ENCODE measurements at places on chromosomes 2 and 18. TPM values are rescaled to one million over a fixed set of nuclear protein-coding genes. Genes with fewer than 3 reads are reported as not detected.

The ZBTB7C gene
- total RNA-seq = not detected

The MITD1 gene
- 36.1 TPM for total RNA-seq

The TMEM163 gene
- total RNA-seq = 0.93 TPM

The TGFA gene
- 1.6 TPM for total RNA-seq

The PID1 gene
- not detected for total RNA-seq

The IL36A gene
- not detected for total RNA-seq

The KANSL1L gene
- total RNA-seq = 7.5 TPM

The RNU2-63P gene
- total RNA-seq = 39.8 TPM

The ACTG2 gene
- not detected for total RNA-seq

DNA sequence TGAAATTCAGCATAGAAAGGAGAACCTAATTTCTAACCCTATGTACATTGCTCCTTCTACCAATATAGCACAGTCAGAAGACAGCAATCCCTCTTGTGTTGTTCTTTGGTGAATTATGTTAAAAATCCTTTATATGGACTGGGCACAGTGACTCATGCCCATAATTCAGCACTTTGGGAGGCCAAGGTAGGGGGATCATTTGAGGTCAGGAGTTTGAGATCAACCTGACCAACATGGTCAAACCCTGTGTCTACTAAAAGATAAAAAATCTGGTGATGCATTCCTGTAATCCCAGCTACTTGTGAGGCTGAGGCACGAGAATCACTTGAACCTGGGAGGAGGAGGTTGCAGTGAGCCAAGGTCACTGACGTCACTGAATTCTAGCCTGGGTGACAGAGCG is 195.6 kb downstream of the TMX3 start:
- DNase-seq = no peak

DNA sequence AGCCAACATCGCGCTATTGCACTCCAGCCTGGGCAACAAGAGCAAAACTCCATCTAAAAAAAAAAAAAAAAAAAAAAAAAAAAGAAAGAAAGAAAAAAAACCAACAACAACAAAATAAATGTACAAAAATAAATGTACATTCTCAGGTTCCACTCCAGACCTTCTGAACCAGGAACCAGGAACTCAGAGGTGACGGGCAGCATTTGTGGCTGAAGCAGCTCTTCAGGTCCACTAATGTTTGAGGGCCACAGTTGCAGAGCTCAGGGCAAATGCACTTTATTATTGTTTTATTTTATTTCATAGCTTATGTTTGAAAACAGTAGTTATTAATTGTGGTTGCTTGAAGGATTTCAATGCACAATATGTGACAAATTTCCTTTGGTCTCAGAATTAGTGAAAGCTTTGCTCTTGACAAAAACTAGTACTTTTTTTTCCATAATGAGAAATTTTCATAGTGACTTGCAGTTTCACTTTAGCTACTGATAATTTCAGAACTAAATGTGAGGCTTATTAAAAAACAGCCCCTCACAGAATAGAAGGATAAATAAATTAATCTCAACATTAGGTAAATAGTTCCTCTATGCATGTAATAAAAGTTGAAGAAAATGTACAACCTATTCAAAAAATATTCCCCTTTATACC is 378.4 kb upstream of the SPHKAP start:
- no peak for DNase-seq

GRCh38 chr2:233821709-233822100 is 32.6 kb downstream of the HJURP start:
- peak; percentile 44 for DNase-seq

- DNase-seq = no peak
Measured at GRCh38 chr2:217382794-217383193, 522.9 kb upstream of the TNP1 start.

- peak; percentile 70 for DNase-seq
Measured at GRCh38 chr18:79371561-79372121, 24.1 kb upstream of the NFATC1 start.

GRCh38 chr2:181371782-181372645 is 85.2 kb upstream of the ITGA4 start:
- DNase-seq = no peak

DNA sequence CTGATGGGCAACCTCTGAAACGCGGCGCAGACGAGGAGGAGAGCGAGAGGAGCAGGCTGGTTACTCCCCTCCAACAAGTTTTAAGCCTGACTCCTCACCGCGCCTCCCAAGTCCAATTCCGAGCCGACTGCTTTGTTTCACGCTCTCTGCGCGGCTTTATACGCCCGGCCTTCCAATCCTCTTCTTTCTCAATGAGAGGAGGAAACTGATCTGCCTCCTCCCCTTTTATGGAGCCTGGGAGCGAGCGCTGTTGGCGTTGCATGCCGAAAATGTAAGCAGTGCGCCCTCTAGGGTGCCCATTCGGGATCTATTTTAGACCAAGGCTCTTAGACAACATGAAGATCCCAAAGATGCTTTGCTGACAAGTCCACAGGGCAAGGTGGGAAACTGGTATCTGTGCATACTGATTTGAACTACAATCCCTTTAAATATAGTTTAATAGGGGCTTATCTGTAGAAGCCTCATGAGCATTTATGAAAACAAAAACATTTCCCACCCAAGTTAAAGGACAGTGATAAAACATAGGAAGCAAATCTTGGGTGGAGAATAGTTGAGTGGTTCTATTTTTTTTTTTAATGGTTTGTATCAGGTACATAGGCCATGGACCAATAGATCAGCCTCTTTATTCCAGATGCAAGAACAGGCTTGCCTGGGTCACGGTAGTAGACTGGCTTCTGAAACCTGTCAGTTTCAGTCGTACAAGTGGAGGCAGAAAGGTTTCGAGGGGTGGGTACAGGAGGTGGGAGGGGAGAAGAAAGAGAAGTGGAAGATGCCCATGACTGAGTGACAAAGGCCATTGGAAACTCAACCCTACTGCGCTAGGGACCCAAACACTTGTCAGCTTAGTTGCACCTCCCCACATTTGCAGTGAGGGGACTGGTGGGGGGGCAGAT is at the start of gene RND3:
Gene RND3 (minus strand): TSS at position 131 of the 893 bp plus-strand sequence. CDS start 250 bp downstream, outside the sequence.
- DNase-seq = no peak

DNA sequence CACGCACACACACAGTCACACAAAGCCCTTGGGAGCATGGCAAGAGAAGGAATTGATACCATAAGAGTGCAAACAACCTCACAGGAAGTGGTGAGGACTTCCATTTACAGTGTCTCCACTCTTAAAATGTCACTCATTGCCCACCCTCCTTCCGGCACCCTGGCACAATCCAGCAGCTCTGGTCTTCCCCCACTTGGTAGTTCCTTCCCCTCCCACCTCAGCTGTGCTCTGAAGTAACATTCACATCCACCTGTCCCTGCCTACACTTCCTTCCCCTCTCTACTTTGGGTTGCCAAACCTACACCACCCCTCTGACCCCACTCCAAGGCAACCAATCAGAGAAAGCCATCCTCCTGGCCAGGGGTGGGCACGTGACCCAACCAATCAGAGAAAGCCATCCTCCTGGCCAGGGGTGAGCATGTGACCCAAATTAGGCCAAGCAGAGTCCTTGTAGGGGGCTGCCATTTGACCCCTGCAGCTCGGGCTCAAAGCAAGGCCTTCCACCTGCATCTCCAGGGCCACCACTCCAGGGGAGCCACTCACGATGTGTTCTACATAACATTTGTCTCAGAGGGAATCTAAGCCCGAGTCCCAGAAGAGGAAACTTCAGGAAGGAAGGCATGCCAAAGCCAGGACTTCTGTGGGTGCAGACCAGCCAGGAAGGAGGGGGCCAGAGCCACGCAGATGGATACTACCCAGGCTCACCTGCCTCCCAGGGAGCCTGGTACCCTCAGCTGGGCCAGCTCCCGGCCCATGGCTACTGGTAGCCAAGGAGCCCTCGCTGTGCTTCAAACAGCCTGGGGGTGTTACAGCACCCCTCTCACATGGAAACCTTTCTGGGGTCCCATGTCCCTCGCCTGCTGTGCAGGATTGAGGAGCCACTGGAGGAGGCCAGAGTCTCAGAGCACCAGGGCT is 21.2 kb downstream of the CYP26B1 start:
- DNase-seq = no peak

DNA sequence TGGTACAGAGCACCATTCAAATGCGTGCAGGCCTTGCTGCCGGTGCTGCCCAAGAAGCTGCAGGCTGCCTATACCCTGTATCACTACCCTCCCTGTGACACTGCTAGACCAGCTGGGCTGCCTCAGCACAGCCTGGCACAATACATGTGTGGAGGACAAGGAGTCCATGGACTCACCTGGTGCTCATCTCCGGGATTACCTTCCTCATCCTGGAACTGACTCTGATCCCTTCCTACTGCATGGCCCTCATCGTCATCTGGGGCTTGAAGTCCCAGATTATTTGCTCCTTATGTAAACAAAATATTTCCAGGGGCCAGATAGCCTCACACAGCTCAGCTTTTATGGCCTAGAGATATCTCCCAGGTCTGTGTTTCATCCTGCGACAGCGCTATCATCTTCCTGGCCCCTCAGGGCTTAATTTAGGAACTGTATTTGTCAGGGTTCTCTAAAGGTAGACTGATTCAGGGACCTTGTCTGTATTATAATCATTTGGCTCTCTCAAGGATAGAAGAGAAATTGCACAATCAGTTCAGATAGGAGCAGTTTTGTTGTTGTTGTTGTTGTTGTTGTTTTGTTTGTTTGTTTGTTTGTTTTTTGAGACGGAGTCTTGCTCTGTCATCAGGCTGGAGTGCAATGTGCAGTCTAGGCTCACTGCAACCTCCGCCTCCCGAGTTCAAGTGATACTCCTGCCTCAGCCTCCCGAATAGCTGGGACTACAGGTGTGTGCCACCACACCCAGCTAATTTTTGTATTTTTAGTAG is 42.9 kb downstream of the WDR75 start:
- DNase-seq = no peak

GRCh38 chr2:37809525-37809924 is 115.6 kb upstream of the RMDN2 start:
- no peak for DNase-seq

DNA sequence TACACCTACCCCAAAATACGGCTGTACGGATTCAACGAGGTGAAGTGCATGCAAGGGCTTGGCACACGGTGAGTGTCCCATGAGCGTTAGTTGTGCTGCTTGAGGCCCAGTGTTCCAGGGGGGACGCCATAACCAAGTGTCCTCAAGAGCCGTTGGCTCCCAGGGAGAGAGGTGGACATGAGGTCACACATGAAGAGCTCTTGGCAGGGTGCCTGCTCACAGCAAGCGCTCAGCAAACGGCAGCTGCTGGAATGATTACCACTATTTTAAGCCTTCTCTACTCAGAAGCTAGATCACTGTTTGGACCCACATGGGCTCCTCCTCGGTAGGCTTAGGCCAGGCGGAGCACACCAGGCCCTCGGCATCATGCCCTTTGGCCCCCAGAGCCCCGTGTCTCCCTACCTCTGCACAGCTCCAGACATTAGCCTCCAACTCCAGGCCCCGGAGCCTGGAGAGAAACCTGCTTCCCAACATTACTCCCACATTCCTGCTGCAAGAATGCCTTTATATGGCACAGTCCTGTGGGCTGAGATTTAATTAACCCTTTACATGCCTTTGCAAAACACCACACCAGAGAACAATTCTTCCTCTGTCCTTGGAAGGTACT is 68.4 kb upstream of the PPP1CB start:
- no peak for DNase-seq

Measured in natural killer cell treated with Interleukin-12 subunit alpha and Interleukin-12 subunit beta and Interleukin-15 and Interleukin-18, amount 100 ng/mL, for 72 hours (primary cell).